CD4-positive, alpha-beta T cell treated with Interferon gamma for 1 hour (primary cell): ENCODE measurements at places on chromosomes 2 and 18.

GRCh38 chr2:76895469-76895868 is 626.7 kb downstream of the LRRTM4 start:
- DNase-seq: no peak

DNA sequence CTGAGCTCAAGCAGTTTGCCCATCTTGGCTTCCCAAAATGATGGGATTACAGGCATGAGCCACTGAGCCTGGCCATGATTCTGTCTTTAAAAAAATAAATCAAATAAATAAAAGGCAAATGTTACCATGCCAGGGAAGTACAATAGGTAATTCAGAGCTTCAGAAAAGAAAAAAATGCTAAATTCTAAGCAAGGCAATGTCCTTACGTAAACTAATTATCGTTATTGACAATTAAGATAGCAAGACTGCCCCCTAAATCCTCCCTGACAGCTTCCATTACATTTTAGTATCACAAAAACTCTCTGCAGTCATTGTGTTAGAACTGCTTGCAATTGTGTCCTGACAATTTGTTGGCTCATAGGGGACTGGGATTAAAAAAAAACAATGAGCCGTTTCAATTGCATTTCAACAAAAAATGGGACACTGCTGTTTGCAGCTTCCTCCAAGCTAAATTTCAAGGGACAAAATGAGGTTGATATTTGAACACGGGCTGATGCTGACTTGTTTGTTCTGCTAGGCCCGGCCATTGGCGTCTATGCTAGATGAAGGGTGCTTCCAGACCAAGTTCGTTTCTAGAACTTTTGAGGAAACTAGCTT is 88.9 kb downstream of the MOGAT1 start:
- no peak for DNase-seq

- DNase-seq: no peak
Observed at GRCh38 chr2:227634201-227634600, 16.9 kb downstream of the SCYGR4 start.

- no peak for DNase-seq
Observed at GRCh38 chr2:181459621-181460021, 2.4 kb downstream of the ITGA4 start.

- peak; percentile 10 for DNase-seq
Observed at GRCh38 chr2:100730290-100730868, 89.6 kb upstream of the NPAS2 start.

DNA sequence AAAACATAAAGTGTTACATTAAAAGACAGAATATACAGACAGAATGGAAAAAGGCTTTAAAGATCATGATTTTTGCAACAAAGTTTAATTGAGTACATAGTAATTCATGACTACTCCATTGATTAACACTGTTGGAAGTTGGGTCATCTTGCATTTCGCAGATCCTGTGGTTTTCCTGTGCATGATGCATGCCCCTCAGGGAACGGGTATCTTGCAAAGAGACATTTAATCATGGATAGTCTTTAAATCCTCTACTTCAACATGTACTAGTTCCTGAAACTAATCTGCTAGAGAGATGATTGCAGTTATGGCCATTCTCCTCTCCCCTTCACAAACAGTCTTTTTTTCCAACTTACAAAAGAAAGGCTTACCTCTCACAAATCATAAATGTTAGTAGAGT is 155.6 kb upstream of the DSEL start:
- DNase-seq: no peak

DNA sequence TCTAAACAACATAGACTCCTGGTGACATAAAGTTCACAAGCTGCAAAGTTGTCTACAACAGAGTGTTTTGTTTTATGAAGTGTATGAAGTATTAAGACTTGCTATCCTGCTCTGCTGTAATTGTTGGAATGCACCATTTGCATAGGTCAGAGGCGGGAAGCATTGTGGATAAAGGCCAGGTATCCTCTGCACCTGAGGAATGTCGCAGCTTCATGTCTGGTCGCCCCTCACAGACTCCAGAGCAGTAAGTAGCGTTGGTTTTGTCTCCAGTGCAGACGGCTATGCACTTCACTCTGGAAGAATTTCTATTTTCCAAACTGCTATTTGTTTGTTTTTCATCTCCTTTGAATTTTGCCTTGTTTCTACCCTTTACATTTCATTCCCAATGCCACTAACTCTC is 63.1 kb downstream of the UNC80 start:
- DNase-seq: no peak

DNA sequence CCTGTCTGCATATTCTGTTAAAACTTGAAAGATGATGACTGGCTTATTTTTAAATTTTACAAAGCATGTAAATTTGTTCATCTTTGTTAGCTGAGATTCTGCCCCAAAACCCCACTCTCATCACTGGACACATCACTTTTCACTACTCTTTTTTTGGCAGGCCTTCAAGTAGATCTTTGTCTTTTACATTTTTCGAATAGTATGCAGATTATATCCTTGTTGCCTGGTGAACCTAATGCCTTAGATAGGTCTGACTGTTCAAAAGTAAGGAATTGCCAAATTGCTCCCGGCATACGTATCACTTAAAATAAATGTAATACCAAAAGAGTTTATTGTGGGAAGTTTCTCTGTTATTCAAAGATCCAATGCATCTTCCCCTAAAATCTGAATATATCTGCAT is 303.3 kb downstream of the XIRP2 start:
- DNase-seq: no peak

DNA sequence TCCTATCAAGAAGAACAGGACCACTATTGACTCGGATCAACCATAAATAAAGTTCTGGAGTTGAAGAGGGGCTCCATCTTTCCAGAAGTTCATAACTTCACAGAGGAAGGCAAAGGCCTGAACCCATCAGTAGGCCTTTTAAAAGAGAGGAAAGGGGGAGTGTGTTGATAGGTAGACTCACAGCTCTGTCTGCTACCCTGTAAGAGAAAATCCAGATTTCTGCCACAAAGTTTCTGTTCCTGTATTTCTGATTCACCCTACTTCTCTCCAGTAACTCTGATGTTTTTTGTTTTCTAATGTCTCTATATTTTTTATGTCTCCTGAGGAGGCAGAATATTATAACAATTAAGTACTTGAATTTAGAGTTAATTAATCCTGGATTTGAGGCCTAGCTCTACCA is 564.0 kb downstream of the TNS1 start:
- DNase-seq: no peak

DNA sequence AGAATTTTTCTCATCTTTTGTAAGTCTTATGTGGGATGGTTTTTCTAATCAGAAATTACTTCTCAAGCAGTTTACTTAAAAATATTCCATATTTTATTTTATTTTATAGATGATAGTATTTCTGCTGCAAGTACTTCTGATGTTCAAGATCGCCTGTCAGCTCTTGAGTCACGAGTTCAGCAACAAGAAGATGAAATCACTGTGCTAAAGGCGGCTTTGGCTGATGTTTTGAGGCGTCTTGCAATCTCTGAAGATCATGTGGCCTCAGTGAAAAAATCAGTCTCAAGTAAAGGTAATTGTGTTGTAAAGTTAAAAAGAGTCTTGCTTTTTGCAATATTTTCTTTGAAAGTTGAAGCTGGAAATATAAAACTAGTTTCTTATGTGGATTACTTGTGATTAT is 76.2 kb downstream of the EML4 start:
- DNase-seq: no peak

DNA sequence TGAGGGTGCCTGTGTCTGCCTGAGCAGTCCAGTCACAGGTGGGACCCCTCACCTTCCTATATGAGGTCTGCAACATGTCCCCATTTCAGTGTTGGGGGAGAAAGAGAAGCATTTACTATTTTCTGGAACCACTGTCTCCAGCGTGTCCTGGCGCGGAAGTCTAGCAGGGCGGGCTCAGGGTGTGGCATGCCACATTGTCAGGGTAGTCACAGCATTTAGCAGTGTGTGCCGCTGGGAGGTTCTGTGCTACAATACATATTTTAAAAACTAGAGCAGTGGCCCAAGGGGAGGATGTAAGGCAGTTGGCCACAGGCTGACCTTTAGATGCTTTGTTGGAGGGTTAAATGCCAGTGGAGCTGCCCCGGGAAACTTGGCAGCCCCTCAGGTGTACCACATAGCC is 12.5 kb downstream of the UBE2F start:
- no peak for DNase-seq

DNA sequence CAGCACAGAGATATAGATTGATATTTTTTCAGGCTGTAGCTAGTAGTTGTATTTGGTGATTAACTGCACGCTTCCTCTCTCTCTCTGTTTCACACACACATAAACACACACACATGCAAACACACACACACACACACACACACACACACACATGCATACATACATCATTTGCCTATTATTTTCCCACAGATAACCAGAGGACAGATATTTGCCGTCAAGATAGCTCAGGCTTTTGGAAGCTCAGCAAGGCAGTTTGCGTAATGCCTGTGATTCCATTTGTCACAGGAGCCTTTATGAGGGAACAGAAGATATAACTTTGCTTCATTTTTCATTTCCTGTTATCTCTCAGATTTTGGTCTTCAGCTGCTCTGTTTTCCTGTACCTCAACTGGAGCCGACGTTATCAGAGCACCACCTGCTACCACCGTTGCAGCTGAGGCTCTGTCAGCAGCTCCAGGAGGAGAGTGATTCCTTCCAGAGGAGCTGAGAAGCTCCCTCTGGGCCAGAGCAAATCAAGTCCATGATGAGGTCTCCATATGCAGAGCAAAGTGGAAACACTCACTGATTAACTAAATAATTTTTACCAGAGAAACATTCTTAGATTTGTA is 341.9 kb upstream of the PIK3C3 start:
- no peak for DNase-seq

DNA sequence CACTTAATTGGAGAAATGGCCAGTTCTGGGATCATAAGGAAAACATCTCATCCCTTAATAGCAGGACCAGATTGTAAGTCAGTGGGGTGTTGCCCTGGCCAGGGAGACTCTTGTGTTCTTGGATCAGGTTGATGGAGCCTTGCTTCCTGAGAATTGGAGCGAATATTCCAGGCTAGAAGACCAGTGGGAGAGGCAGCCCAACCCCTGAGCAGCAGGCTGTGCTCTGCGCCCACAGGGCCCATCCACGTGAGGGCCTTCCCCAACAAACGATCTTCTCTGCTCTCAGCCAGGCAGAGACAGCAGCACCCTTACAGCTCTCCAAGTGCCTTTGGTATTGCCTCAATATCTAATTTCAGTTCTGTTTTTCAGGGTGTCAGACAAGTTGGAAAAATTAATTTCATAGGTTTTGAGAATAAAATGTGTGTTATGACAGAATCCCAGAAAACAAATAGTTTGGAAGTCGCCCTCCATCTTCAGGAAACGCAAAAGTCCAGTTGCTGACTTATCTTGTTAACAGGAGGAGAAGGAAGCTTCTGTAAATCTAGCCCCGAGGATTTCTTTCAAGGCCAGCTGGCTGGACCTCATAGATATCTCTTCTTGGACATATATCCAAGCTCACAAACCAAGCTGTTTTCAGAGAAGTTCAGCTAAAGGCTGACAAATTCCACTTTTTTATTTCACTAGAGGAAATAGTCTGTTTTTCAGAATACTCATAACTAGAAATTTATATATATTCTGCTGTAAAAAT is 105.5 kb downstream of the COPS8 start:
- DNase-seq: no peak

DNA sequence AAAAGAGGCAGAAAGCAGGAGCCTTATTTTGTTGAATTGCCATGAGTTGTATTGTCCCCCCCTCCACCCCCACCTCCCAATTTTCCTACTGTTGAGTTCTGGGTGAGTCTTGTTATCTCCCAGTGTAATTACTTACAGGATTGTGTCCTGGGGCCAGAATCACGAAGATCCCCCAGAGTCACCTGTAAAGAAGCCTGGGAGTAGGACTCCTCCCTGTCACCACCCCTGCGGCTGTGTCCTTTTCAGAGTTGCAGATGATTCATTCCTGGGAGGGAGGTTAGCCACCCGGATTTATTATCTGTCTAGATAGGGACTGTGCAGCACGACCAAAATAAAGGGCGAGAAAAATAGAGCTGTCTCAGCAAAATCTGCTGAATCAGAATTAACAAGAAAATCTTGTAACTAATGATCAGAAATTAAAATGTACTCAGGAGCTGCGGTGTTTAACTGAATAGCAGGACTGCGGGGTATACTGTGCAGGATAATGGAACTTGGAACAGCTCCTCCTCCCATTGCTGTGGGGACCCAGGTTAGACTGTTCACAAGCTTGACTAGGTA is 81.7 kb upstream of the CAPN13 start:
- no peak for DNase-seq

DNA sequence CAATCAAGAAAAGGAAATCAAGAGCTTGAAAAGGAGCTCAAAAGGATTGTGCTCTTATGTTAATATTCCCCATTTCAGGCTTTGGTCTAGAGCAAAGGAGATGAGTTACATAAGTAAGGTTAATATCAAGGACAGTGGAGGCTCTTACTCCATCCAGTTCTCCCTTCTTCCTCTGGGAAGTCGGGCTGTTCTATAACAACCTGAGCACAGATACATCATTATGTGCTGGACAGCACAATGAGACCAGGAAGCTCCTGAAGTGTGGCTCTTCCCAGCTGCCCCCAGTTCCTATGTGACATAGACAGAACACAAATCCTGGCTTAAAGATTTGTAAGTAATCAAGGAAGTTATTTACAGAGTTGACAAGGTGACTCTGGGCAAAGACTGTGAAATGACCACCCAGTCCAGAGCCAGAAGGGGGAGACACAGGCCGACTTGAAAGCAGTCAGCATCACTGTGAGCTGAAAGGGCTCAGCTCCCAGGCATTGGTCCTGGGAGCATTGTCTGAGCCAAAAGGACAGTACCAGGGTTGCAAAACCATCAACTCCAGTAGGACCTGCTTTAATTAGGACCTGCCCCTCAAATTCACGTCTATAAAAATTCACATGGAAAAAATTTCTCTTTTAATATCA is 917.6 kb upstream of the ACVR2A start:
- DNase-seq: no peak

DNA sequence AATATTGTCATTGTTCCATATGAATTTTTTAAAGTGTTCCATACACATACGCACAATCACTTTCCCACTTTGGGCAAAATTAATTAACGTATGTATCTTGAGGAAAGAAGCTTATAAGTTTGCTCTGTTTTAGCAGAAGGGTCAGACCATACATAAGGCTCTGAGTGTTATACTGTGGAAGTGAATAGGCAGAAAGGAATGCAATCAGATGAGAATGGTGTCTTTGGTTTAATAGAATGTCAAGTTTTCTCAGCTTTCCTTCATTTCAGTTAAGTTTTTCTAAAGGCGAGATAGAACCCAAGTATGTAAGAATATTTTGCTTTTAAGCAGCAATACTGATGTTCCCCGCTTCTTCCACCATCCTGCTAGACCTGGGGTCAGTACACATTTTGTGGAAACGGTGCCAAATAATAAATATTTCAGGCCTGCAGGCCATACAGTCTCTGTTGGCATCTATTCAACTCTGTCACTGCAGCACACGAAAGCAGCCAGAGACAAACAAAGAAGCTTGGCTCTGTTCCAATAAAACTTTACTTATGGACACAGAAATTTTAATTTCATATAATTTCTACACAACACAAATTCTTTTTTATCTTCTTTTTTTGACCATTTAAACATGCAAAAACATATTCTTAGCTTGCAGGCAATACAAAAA is 100.6 kb downstream of the UPP2 start:
- DNase-seq: no peak
